Stimulated activated CD8-positive, alpha-beta memory T cell treated with anti-CD3 and anti-CD28 coated beads, Interleukin-15, amount 100 ng/mL, for 4 hours (primary cell): ENCODE measurements at places on chromosomes 12 and 14.

DNA sequence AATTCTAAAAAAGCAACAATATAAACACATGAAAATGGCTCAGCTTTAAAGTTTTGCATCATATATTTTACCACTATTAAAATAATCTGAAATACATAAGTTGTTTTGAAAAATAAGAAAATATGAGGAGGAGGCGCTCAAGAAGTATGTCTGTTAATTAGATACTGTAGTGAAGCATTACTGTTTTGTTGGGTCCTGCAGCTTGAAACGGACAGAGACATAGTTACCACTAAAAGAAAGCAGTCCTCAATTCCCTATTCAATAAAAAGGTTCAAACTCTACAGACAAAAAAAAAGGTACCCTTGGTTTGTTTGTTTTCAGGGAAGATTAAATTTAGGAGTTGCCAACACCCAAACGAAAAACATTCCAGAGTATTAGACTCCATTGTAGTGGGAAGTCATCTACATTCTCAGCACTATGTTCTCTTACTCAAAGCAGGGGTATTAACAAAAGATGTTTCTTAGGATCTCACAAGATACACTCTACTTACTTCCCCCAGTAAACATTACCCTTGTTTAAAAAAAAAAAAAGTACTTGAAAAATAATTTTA, 3.0 kb downstream of the PAWR start:
- no peak for DNase-seq

GRCh38 chr12:25106818-25107217, 88.1 kb downstream of the DNAI7 start:
- DNase-seq = no peak

GRCh38 chr12:50201987-50202521, 34.9 kb upstream of the CERS5 start:
- DNase-seq = no peak

DNA sequence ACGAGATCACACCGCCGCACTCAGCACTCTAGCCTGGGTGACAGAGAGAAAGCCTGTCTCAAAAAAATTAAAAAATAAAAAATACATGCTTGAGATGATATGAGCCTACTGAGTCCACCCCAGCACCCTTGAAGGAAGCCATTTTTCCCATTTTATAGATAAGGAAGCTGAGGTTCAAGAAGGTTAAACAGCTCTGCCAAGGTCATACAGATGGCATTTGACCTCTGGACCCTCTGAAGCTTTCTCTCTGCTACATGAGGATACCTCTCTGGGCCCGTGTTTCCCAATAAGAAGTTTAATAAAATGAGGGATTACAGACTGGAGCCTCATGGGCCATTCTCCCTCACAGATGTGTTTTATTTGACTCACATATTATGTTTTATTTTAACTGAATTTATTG, 53.9 kb upstream of the PNMA1 start:
- no peak for DNase-seq

DNA sequence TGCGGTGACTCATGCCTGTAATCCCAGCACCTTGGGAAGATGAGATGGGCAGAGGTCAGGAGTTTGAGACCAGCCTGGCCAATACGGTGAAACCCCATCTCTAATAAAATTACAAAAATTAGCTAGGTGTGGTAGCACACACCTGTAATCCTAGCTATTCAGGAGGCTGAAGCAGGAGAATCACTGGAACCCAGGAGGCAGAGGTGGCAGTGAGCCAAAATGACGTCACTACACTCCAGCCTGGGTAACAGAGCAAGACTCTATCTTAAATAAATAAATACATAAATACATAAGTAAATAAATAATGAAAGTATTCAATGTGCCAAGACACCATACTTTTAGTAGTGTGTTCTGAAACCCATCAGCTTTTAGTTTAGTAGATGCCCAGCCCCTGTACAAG, 308.1 kb upstream of the FLRT2 start:
- DNase-seq = no peak

- DNase-seq = no peak
Measured at GRCh38 chr12:67892259-67893021, 96.8 kb upstream of the IFNG-AS1 start.

DNA sequence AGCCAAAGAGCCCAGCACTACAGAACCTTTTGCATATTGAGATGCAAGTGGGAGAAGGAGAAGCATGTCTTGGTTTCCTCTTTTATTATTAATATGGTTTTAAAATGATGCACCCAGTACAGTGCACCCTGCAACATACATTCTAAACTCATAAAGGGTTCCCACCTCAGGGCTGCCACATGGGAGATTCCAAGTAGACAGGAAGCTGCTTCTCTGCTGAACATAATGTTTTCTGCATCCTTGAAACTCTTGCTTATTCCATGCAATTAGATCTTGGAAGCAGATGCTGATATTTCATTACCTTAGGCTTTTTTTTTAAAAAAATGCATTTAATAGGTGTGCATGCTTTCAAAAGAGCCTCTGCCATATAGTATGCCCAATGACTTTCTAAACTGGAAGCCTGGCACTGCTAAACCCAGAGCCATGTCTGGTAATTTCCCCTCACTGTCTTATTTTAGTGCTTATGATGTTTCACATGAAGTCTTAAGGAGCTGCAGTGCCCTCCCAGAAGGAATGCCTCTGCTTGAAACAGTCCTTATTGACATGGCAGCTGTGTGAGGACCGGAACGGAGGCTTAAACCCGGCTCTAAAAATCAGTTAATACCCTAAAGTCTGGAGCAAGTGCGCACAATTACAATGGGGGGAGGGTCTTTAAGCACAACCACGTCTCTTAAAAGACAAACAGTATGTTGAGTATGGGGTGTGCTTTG, 2.0 kb upstream of the SIX1 start:
- no peak for DNase-seq

- no peak for DNase-seq
Measured at GRCh38 chr14:58637391-58638230, at the start of gene DACT1. TSS of gene DACT1 (plus strand) at chr14:58637962. CDS start at chr14:58638203, 241 bp downstream.

DNA sequence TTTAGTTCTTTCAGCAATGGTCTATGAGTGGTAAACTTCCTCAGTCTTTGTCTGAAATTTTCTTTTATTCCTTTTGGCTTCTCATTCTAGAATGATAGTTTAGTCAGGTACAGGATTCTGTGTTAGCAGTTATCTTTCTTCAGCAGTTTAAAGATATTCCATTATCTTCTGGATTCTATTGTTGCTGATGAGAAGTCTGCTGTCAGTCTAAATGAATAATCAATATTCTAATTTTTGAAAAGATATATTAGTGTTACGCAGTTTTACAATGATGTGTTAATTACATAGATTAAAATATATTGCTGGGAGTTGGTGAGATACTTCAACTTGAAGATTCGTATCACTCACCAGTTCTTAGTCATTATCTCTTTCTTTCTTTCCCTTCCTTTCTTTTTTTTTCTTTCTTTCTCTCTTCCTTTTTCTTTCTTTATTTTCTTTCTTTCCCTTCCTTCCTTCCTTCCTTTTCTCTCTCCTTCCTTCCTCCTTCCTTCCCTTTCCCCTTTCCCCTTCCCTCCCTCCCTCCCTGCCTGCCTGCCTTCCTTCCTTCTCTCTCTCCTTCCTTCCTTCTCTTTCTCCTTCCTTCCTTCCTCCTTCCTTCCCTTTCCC, 17.8 kb downstream of the CACNA1C start:
- DNase-seq = no peak

DNA sequence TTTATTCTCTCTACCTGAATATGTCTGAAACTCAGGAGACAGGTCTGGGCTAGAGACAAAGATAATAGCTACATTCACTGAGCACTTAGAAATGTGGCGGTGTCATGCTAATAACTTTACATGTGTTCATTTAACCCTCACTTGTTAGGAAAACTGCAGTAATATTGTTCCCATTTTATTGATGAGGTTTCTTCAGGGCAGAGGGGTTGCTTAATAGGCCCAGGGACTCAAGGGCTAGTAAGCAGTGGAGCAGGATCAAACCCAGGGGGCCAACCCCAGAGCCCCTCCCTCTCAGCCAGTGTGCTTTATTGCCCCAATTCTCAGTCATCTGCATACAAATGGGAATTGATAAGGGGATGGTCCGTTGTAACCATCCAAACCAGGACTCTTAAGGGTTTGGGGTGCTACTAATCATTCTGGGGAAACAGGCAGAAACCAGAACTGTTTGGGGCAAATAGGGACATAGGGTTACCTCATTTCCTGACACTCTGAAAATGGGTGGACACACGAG, 142.8 kb upstream of the AMIGO2 start:
- no peak for DNase-seq

- DNase-seq = no peak
Measured at GRCh38 chr14:101030586-101030985, 127.1 kb upstream of the RTL1 start.

DNA sequence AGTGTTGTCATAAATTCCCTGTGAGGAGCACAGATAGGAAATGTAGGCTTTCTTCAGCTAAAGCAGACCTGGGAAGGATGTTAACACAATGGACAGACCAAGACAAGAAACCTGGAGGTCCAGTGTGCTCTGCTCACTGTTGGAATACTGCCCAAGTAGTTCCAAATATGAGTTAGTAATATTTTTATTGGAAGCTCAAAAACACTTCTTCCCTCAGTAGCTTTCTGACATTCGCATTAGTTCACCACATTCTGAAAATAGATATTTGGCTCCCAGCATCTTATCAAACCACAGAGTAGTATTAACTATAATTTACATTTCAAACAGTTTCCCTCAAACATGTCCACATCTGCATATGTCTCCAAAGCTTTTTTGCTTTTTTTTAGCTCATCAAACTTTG, 74.8 kb upstream of the PYGL start:
- DNase-seq = no peak

GRCh38 chr12:2644683-2645405, 149.9 kb upstream of the FKBP4 start:
- no peak for DNase-seq

- no peak for DNase-seq
Measured at GRCh38 chr12:132651444-132652100, 33.0 kb downstream of the P2RX2 start.

DNA sequence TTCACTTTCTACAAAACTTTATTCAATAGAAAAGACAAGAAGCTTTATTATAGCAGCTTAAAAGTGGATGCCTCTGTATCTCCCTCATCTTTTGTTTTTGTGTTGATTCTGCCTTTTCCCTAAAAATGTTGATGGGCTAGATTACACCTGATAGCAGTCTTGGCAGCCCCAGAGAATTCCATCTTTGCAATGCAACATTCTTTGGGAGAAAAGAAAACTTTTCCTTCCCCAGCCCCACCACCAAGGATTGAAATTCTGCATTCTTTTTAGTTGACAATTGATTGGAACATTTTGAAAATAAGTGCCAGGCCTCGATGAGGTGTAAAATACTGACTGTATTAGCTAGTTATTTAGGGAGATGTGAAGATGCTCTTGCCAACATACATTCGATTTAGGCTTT, 306.8 kb upstream of the G2E3 start:
- DNase-seq = no peak

DNA sequence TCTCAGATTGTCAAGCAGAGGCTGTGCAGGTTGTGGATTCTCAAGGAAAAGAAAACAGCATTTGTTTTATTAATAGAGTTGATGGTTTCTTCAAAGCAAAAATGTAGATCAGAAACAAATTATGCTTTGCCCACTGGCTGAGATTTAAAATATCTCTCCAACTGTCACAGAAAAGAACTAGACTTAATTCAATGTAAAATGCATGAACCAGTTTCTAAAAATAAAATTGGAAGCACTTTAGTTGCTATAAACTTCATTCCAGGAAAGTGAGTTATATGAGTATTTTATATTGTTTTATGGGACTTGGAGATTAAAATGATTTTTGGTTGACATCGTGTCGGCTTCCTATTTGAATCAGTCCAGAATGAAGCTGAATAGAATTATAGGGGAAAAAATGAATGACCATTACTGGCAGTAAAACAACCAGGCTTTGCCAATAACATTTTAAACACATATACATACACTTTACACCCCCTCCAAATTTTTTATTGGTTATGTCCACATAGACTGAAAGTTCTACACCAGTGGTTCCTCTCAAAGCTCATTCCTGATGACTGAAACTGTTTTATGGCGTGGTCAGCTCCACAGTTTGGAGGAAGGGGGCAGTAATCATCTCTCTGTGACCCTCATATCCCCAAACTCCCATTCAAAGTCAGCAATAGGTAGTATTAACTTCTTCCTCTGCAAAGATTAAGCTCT, 55.5 kb upstream of the DAAM1 start:
- DNase-seq = no peak

DNA sequence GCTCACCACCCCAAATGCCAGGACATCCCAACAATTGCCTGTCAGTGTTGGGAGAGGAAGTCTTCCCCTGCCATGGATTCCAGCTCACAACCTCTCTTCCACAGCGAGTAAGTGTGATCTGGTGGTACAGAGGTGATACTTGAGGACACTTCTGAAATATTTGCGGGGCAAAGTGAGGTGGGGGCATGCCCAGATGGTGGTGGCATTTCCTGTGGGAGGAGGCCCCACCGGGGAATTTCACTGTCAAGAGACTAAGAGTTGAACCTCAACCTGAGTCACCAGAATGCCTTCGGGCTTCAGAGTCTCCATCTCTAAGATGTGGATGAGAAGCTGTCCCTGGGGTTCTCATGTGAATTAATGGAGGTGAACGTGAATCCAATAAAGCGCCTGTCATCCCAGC, 122.3 kb upstream of the RFLNA start:
- no peak for DNase-seq

DNA sequence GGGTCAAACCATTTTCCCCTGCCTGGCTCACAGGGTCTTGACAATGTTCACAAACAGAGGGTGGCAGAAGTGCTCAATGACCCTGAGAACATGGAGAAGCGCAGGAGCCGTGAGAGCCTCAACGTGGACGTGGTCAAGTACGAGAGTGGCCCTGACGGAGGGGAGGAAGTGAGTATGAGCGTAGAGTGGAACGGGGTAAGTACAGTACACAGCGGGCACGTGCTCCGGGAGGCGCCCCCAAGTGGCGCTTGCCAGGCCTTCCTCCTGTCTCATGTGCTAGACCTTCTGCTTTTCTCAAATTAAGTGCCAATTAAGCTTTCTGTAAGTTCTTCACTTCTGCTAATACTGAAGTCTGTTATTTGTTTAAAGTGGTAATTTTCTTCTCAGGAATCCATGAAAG, 35.9 kb downstream of the XRCC3 start:
- no peak for DNase-seq

- DNase-seq = no peak
Measured at GRCh38 chr14:63475761-63476160, 67.4 kb downstream of the PPP2R5E start.

DNA sequence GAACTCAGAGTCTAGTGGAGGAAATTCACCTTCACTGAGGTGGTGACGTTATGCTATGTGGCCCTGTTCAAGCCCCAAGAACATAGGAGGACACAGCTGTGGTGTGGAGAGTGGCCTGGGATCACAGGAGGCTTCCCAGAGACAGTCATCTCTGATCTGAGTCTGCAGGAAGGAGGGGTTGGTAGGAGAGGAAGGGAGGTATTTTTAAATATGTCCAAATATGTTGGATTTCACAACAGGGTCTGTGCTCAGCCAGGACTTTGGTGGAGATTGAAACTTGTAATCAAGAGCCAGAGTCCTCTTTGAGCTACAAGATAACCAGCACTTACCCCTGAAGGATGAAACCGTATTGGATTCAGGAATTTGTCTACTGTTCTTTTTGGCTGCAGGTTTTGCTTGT, 26.4 kb upstream of the MED13L start:
- no peak for DNase-seq

- no peak for DNase-seq
Measured at GRCh38 chr14:31508135-31508534, 20.3 kb upstream of the GPR33 start.

- no peak for DNase-seq
Measured at GRCh38 chr12:45598761-45599160, 130.7 kb upstream of the ARID2 start.
